Fibroblast of skin of back (primary cell): ENCODE measurements at places on chromosomes 12 and 14.

DNA sequence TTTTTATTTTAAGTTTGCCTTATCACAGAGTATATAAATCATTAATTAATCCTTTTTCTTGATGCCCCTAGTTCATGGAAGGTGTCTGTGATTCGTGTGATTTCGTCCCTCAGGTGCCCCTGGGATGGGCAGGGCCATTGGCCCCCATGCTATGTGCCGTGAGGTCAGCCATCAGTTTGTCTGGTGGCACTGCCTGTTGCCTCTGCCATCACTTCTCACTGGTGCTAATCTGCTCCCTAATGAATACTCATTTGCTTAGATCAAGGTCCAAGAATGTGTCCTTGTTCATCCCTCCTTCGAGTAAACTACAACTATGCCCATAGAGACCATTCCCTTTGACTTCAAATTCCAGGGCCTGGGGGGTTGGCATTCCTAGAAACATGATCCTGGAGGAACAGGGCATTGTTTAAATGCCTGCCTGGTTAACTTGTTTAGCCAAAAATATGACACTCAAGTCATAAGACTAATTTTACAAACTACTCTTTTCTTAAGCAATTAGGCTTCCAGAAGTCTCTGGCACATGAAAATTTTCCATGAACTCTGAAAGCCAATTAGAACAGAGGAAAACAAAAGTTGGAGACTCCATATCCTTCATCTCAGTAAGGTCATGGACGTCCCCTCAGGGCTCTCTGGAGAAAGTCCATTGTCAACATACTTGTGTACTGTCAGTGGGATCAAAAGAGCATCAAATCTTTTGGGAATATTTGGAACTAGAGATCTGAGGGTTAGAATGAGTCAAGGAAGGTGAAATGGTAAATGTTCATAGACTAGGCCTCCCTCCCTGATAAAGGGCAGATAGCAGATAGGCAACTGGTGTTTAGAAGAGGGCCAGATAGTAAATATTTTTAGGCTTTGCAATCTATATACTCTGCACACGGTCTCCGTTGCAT lies 90.9 kb upstream of the PLXNC1 start:
- DNase-seq = peak; percentile 77

- DNase-seq = no peak
These were observed 42.1 kb upstream of the KCNH3 start for GRCh38 chr12:49496417-49497360.

DNA sequence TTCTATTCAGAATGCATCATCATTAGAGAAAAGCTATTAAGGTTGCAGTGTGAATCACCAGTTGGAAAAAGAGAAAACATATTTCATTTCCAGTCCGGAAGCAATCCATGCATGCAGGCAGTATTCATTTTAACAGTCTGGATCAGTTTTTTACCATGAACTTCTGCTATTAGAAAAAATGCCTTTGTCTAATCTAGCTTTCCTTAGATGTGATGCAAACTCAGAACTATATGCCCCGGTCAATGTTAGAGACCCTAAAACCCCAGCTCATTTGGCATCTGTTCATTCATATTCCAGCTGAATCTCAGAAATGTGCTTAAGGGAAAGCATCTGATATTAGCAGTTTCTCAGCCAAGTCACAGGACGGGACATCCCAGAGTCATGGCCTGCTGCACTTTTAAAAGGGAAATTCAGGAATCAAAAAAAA lies 8.5 kb downstream of the IRAK3 start:
- DNase-seq = peak; percentile 49

GRCh38 chr14:74865156-74865555 lies 10.8 kb downstream of the PROX2 start:
- no peak for DNase-seq

DNA sequence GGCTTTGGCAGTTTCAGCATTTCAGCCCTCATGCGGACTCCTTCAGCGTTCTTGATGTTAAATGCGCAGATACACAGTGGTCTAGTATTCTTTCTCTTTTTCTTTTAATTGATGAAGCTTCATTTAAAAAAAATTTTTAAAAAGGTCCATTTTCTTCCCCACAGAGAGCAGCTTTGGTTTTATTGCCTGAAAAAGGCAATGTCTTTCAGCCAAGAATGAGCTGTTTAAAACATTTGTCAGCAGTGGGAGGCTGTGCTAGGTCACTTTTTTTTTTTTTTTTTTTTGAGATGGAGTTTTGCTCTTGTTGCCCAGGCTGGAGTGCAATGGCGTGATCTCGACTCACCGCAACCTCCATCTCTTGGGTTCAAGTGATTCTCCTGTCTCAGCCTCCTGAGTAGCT lies 13.5 kb downstream of the KMT5A start:
- DNase-seq = no peak
